ENCODE measurements at places on chromosomes 3 and 15.

DNA sequence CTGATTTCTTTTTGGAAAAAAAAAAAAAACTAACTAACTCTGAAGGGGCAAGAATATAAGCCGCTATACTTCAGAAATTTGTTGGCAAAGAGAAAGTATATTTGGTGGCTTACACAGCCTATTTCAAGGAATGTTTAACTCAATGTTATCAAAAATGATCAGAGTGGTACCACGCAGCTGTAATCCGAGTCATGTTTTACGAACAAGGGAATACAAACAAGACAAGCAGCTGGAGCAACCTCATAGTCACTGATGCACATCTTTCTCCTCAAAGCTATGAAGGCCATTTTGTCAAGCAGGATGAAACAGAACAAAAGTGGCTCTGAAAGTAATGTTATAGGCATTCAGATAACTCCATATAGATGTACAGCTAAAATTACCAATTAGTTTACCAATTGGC, 81.2 kb downstream of the SCAPER start:
- DNase-seq: no peak

DNA sequence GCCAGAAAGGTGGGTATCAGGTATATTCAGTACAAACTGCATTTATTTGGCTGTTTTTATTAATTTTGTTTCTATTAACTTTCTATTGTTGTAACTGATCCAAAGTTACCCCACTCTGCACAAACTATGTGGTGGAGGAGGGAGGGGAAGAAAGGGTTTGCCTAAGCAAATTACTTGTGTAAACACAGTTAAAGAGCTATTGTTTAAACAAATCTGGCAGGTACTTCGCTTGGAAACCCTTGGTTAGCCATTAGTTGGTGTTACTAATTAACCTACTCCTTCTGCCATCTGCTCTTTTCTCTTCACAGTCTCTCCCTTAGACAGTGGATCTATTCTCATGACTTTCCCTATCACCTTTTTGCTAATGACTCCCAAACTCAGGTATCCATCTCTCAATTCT, 328.4 kb upstream of the NECTIN3 start:
- no peak for DNase-seq

DNA sequence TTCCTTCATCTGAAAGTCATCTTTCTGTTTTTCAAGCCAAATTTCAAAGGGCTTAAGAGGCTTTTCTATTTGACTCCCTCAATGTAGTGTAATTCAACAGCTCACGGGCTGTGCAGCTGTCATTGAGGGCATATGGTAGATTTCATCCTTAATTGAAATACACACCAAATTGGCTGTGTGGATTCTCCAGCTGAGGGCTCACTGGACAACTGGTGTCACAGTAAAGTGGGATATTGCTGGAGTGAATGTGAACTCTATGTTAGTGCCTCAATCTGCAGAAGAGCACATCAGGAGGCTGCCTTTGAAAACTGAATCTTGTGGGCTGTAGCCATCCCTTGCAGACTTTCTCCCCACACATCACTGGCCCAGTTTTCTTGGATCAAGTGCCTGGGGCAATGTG, 120.1 kb downstream of the GALK2 start:
- DNase-seq: no peak

- no peak for DNase-seq
Observed at GRCh38 chr3:87191175-87191574, 35.9 kb upstream of the CHMP2B start.

GRCh38 chr3:187223799-187224198, 26.5 kb downstream of the RTP1 start:
- DNase-seq: no peak

GRCh38 chr15:38524156-38524555, 40.5 kb downstream of the RASGRP1 start:
- DNase-seq: no peak

DNA sequence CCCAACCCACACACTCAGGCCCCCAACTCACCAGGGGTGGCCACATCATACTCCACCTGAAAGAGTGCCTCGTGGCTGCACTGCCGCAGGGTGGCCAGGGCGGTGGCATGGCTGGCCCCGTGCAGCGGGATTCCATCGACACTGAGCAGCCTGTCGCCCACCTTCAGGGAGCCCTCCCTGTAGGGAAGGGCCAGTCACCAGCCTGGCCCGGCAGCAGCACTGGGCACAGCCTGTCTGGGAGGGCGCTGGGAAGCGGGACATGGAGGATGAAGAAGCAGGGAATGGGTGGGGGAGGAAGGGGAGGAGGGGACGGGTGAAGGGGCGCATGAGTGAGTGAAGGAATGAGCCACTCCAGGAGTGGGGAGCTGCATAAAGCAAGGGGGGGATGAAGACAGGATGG, 18.5 kb downstream of the GRIP2 start:
- DNase-seq: no peak

DNA sequence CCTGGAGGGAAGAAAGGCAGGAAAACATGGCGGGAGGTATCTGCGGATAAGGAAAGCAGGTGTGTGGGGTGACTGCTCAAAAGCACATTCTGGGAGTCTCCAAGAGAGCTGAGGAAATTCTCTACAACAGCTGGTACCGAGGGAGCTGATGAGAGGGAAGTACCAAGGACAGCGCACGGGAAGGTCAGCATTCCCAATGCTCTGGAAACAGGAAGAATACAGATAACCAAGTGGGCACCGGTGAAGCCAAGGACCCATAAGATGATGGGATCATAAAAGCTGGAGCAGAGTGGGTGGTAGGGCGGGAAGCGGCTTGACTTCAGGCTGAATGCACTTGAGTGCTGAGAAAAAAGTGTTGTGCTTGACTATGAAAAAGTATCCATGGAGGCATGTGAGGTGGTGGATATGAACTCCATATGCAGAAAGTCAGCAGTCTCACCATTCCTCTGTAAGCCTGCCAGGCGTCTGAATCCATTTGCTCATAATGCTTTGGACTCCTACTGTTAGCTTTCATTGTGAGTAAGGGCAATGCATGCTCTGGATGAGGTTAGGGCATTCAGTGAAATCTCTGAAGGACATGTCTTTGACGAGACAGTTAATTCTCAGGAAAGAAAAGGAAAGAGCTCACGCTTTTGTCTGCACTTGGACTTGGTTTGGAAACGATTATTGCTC, 215.5 kb downstream of the NR1D2 start:
- no peak for DNase-seq

DNA sequence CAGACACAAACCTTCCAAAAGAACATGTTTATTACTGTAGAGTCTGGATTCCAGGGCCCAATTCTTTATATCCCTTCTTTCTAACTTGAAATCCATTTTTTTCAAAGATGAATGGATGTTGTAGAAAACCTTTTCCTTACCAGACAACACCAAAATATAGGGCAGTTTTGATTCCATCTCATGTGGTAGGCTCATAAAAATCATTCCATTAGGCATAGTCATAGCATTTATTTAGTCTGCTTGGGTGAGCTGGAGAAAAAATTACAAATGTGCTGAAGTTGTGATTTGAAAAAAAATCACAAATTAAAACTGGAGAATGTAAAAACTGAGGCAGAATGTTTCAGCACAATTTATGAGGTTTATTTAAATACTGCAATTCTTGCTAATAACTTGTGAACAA, 199.3 kb upstream of the TBC1D5 start:
- no peak for DNase-seq

GRCh38 chr3:172635588-172635987, 75.3 kb downstream of the NCEH1 start:
- no peak for DNase-seq

GRCh38 chr3:141992512-141992911, 116.1 kb downstream of the ATP1B3 start:
- no peak for DNase-seq

- no peak for DNase-seq
Observed at GRCh38 chr3:97235179-97235578, 420.8 kb downstream of the EPHA6 start.

DNA sequence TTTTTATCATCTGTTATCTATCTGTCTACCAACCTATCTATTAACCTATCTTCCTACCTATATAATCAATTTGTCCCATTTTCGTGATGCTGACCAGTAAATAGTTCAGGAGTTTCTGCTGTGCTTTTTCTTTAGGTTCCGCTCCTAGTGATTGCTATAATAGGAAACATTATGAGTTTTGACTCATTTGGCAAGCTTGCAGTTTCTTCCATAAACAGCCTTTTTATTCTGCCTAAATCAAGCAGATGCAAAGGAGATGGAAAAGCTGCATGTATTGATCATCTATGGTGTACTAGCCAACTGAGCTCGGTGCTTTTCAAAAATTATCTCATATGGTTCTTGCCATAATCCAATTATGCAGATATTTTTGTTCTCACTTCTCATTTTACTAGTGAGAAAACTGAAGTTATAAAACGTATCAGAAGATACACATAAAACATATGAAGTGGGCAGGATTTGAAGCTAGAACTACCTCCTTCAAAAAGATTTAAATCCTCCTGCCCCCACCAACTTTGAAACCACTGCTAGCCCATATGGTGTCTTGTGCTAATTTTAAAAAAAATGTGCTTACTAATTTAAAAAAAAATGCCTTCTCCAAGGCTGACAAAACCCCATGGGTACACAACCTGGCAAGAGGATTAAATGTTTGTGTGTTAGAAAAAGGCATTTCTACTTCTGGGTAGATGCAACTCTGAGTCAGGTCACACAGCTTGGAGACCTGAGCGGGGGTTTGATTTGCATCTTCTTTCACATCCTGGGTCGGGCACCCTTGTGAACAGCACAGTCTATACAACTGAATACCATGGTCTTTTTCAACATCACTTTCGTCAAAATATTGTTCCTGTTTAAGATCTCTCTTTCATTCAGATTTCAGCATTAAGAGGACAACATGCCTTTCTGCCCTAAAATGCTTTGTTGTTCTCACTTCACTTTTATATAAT, 267.0 kb downstream of the CHL1 start:
- no peak for DNase-seq

GRCh38 chr3:61358364-61358763, 107.1 kb upstream of the FHIT start:
- DNase-seq: no peak

DNA sequence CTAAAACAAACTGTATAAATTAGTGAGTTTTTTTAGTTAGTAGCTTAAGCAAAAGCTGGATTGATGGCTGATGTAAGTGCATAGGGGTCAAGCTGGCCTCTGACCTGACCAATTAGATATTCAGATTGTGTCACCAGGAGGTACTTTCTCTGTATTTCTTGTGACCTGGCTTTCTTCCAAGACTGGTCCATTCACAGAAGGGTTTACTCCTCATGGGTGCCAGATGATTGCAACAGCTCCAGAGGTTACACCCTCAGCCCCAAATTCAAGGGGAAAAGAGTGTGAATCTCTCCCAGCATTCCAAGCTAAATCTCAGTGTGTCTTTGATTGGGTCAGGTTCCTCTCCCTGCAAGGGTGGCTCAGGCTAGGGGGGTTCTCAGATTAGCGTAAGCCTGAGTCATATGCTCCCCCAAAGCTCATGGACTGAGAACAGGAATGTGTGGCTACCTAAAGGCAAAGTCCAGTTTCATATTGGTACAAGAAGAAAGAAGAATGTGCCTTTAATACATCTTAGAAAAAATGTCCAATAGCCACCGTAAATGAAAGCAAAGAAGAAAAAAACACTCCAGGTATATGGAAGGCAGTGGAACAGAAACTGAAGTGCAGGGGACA, 16.5 kb downstream of the PML start:
- no peak for DNase-seq

GRCh38 chr3:152745646-152746045, 89.3 kb upstream of the P2RY1 start:
- no peak for DNase-seq

DNA sequence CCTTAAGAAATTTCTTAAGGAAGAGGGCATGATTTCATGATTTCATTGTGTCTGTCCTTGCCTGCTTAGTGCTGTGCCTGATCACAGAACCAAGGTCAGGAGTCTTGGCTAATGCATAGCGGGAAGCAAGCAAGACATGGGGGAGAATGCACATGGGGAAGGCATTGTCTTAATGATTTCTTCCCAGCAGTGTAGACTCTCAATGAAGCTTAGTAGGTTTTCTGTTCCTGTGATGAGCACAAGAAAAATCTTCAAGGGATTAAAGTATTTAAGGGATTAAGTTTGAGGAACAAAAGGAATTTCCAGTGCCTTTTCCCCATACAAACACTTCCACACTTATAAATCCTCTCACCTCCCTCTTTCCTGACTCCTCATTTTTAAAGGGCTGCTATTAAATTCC, 46.9 kb upstream of the SEMA6D start:
- no peak for DNase-seq

GRCh38 chr3:156620260-156620659, 54.1 kb upstream of the TIPARP start:
- no peak for DNase-seq

DNA sequence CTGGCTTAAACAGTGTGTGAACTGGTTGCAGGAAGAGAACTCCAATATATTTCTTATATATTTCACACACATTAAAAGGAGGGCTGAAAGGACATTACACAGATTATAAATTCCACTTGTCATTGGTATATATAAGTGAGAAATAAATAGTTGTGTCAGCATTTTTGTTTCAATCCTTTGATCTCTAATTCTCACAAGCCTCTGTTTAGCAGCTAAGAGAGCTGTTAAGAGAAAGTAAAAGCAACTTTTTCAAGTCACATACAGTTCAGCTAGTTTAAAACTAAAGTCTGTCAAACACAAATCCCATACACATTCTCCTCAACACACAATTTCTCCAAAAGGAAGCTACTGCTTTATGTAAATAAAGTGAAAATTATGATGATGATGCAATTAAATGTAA, 70.5 kb upstream of the CCDC39 start:
- no peak for DNase-seq

- no peak for DNase-seq
Observed at GRCh38 chr15:94305133-94305532, 73.8 kb downstream of the MCTP2 start.

GRCh38 chr15:72375501-72375845, 341 bp downstream of the HEXA start:
- no peak for DNase-seq

- no peak for DNase-seq
Observed at GRCh38 chr3:14460342-14461005, 58.1 kb downstream of the SLC6A6 start.

DNA sequence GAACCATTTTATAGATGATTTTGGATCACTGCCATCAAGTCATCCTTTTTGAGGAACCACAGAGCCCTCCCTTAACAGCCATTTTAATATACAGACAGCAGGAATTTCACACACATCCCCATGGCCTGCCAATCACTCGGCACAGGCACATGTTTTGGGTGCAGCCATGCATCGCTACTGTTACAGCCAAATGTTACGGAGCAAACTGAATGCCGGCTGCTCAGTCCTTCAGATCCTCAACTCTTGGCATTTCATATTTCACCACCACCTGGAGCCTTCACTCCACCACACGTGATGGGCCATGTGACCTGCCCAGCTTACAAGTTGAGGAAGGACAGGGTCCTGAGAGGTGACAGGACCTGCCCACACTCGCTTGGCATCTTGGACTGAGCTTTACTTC, 90.8 kb downstream of the OXNAD1 start:
- DNase-seq: no peak

DNA sequence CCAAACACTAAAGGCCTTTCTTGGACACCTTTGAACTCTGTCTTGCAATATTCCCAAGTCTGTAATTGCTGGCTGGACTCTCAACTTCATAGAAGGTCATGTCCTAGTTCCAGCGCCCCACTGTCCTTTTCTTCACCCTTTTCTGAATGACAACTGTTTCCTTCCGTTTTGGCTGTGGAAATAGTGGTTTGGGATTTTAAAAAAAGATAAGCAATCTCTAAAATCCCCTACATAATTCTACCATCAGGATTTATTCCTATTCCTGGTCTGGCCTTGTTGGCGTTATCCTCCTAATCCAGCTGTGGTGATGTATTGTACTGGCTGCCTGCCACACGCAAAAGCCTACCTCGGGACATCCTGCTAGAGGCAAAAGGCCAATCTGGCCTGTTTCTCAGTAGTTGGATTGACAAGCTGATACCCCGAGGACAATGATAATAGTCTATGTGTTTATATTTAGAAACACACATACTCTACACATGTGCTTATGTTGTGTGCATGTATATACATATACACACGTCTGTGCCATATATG, 440.3 kb upstream of the DPH6 start:
- DNase-seq: no peak

All from activated naive CD4-positive, alpha-beta T cell treated with Interleukin-2 at 50 U/mL for 16 hours (primary cell).